Activated naive CD4-positive, alpha-beta T cell (primary cell): ENCODE measurements at places on chromosomes 2 and 18.

DNA sequence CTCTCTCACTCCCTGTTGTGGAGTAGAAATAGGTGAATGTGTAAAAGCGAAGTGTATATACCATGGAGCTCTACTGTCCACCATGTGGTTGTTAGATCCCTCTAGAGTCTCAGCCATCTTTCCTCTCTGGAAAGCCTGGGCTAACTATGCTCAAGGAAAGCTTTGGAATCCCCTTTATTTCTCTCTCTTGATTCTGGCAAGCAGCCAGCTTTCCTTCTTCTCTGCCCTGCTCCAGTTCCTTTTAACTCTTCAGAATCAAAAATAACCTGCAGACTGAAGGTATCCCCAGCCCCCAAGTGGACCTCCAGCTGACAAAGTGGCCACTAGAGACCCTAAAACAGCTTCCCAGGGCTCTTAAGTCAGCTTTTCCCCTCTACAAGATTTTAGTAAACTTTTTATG is 381.9 kb downstream of the PLCL1 start:
- no peak for DNase-seq

GRCh38 chr2:113867571-113867970 is 22.3 kb upstream of the ACTR3 start:
- DNase-seq: no peak

GRCh38 chr2:200172944-200173581 is 133.4 kb upstream of the SPATS2L start:
- DNase-seq: no peak

DNA sequence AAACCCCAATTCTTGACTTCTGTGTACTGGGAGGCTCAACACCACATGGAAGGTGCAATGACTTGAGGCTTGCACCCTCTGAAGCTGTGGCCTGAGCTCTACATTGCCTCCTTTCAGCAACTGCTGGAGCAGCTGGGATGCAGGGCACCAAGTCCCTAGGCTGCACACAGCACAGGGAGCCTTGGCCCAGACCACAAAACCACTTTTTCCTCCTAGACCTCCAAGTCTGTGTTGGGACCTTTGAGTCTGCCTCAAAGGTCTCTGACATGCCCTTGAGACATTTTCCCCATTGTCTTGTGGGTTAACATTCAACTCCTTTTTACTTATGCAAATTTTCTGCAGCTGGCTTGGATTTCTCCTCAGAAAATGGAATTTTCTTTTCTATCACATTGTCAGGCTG is 62.6 kb upstream of the KCNE4 start:
- no peak for DNase-seq

- DNase-seq: no peak
Measured at GRCh38 chr18:76973520-76974266, 151.3 kb downstream of the ZNF236 start.

DNA sequence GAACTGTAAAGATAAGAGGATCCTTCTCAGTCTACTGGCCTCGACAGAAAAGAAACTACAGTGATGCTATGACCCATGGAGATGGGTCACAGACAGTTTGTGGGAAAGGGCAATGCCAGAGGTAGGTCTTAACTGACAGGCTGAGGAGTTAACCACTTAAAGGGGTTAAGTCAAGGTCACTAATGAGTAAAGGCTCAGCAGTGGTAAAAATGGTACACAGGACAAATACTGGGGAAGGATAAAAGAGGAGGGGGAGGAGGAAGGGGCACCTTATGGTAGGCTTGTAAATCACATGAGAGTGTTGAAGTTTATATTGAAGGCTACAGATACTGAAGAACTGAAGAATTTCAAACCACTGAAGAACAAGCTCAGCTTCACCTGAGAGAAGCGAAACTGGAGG is 9.9 kb downstream of the IER3IP1 start:
- no peak for DNase-seq

- DNase-seq: no peak
Measured at GRCh38 chr2:208529796-208530195, 123.2 kb downstream of the PTH2R start.

DNA sequence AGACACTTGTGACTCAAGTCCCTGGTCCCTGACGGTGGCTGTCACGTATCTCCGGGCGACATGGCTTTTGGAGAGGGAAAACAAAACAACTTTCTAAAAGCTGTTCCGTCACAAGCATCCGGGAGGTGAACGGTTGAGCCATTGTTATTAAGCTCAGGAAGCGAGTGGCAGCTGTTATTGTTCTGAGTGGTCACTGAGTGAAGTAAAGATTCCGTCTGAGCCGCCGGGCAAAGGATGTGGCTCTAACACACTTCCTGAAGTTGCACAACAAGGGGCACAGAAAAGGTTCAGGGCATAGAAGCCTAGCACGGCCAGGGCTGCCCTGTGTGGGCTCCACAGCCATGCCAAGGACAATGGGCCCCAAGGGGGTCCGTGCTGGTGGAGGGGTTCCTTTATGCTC is 24.3 kb downstream of the INPP5D start:
- no peak for DNase-seq

DNA sequence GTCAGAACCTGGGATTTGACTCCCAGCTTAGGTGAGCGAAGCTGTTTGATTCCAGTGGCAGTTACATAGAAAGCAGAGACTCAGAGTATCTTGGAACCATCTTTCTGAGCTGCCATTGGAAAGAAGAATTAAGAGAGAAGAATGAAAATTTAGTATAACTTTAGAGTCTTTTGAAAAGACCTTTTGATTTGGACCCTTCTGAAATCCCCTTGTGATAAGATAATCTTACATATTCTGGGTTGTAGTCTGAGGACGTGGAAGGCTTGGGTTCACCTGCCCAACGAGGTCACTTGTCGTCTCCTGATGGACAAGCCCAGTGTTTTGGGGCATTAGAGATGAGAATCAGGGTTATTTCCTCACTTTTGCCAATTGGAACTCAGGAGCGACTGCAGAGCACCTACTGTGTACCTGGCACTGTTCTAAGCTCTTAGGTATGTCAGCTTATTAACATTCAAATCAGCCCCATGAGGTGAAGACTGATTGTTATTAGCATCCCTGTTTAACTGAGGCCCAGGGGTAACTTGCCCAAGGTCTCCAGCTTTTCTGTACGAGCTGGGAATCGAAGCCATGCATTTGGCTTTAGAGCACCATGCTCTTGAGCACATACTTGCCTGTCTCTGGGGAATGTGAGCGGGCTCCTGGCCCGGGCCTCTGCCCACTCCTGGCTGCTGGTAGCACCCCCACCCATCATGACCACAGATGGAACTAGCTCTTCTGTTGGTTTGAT is 2.9 kb downstream of the HK2 start:
- no peak for DNase-seq

- DNase-seq: no peak
Measured at GRCh38 chr2:68774569-68775271, 40.1 kb downstream of the ARHGAP25 start.

DNA sequence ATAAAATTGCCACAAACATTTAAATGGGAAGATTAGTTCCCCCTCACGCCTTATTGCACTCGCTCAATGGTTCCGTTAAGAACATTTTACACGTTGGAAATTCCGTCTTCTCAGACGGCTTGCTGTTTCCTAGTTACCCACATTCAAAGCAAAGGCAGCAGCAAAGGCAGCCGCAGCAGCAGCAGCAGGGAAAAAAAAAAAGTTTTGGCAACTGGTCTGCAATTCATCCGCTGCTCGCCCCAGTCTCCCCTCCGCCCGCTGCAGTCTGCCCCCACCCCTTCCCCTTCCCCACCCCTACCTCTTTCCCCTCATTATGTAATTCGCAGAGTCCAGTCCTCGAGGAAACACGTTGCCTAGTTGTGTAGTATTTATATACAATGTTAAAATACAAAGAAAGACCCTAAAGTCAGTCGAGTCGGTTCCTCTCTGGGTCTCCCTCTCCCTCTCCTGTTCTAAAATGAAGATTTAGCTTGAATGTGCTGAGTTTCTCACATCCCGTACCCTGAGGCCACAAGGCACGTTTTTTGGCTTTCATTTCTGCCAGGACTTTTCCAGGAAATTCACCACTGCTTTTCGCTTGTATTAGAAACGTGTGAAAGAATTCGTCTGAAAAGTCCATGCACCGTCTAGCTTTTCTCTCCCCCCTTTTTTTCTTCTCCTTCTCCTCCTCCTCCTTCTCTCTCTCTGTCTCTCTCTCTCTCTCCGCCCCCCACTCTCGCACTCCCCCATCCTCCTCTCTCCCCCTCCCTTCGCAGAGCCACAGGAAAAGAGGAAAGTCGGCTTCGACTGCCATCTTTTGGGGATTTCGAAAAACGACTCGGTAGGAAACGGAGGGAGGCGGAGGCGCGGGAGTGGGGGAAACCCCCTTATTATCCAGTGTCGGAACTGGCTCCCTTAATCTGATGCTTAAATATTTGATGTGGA is 140.0 kb downstream of the MEIS1 start:
- DNase-seq: no peak

DNA sequence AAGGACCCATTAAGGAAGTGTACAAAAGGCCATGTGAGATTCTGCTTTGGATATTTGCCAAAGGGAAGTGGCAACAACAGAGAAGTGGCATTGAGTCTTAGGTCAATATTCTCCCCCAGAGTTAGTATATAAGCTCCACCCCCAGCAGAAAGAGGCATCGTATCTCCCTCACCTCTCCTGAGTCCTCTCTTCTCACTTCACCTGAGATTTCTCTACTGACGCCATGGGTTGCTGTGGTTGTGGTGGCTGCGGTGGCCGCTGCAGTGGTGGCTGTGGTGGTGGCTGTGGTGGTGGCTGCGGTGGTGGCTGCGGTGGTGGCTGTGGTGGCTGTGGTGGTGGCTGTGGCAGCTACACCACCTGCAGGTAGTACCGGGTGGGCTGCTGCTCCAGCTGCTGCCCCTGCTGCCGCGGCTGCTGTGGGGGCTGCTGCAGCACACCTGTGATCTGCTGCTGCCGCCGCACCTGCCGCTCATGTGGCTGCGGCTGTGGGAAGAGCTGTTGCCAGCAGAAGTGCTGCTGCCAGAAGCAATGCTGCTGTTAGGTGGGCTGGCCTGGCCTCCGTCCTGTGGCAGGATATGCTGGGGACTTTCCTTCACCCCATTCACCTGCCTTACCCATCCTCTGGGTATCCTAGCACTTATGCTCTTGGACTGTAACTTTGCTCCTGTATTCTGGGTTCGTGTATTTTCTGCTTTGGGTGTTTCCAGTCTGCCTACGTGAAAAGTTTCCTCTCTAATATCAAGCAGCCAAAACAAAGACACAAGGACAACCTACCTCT is 5.9 kb downstream of the SCYGR3 start:
- DNase-seq: no peak

- DNase-seq: no peak
Measured at GRCh38 chr2:63614983-63615945, 26.5 kb downstream of the MDH1 start.

- no peak for DNase-seq
Measured at GRCh38 chr2:154408786-154409185, 289.7 kb upstream of the KCNJ3 start.

DNA sequence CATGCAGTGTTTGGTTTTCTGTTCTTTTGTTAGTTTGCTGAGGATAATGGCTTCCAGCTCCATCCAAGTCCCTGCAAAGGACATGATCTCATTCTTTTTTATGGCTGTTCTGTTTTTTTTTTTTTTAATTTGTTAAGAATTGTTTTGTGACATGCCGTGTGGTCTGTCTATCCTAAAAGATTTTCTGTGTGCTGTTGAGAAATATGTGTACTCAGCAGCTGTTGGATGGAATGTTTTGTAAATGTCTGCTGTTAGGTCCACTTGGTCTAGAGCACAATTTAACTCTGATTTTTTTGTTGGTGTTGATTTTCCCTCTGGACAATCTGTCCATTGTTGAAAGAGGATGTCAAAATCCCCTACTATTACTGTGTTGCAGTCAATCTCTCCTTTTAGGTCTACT is 80.4 kb upstream of the WDR75 start:
- DNase-seq: no peak

GRCh38 chr18:1930291-1931270 is 640.7 kb downstream of the METTL4 start:
- DNase-seq: no peak

GRCh38 chr2:20516291-20516645 is 69.4 kb downstream of the RHOB start:
- no peak for DNase-seq

DNA sequence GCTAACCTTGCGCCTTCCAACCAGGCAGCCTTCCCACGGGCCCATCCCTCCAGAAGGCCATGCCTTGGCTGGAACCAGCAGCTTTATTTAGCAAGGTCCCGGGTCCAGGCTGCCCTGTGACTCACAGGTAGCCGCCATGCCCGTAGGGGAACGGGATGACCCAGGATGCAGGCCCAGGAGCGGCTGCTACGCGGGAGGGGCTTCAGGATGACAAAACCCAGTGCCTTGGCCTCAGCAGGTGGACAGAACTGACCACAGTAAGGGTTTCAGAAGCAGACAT is 63.3 kb downstream of the RTP5 start:
- DNase-seq: no peak
